Stimulated activated CD4-positive, alpha-beta T cell treated with anti-CD3 and anti-CD28 coated beads, Interleukin-12 subunit alpha, Interleukin-12 subunit beta, amount 100 ng/mL, for 4 hours (primary cell): ENCODE measurements at places on chromosomes 2 and 18.

- no peak for DNase-seq
Observed at GRCh38 chr2:194332799-194333490, 1324.1 kb upstream of the SLC39A10 start.

DNA sequence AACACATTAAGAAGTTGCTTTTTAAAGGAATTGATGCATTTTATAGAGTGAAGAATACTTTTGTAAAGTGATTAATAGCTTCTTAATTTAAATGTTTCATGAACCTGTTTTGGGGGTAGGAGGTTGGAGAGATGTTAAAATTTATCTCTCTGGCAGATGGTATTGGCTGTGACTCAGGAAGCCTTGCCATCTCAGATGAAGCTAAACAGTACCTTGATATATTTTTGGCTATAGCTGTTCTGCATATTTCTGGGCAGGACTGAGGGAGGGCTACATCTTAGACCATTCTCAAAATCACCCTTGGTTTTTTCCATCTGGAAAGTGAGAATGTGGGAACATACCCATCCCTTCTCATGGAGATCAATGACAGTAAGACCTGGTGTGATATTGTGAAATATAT is 13.4 kb downstream of the CAPN14 start:
- DNase-seq: no peak

GRCh38 chr2:86613515-86613914 is 10.2 kb downstream of the RNF103 start:
- no peak for DNase-seq

DNA sequence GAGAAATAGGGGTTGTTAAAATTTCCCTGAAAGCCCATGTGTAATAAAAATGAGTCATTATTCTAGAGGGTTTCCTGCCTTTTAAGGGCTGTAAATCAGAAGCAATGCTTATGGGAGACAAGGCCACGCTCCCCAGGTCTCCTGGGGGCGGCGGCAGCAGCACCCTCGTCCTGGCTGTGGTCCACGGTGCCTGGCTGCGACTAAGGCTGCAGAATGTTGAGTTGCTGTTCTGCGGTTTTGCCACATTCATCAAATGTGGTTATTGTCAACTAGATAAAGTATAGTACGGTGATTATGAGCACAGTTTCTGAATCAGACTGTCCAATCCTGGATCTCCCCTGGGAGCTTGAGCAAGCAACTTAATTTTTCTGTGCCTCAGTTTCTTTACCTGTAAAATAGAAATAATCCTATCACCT is 11.9 kb upstream of the AGFG1 start:
- peak; percentile 64 for DNase-seq

GRCh38 chr2:173021939-173022371 is 53.7 kb upstream of the MAP3K20 start:
- no peak for DNase-seq

DNA sequence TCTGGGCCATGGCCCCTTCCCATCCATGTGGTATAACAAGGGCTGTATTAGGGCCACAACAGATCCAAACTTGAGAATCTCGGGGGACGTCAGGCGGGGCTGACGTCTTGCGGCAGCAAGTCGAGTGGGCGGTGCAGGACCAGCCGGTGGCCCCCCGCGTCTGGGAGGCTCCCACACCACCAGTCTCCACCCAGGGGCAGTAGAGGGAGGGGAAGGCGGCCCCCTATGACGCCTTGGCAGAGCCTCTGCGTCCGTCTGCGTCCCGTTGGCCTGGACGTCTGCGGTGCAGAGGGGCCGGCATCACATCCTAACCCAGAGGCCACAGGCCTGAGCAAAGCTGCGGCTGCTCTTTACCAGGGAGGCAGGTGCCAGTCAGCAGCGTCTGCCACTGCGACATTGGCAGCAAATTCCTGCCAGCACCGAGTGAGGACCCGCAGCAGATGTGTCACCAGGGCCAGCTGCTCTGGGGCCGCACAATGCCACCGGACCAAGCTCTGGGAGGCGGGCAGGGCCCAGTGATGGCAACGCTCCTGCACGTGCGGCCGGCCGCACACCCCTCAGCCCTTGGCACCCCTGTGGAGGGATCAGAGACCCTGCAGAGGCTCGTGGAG is 73.8 kb downstream of the KCNG2 start:
- DNase-seq: no peak

DNA sequence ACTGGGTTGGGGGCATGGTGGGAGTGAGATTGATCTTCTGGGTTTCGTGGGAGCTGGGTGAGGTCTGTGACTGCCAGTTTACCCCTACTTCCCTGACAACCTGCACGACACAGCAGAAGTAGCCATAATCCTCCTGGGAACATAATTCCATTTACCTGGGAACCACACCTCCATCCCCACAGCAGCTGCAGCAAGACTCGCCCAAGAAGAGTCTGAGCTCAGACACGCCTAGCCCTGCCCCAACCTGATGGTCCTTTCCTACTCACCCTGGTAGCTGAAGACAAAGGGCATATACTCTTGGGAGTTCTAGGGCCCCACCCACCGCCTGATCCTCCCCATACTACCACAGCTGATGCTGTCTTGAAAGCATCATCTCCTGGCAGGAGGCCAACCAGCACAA is 43.8 kb downstream of the FLACC1 start:
- DNase-seq: no peak

DNA sequence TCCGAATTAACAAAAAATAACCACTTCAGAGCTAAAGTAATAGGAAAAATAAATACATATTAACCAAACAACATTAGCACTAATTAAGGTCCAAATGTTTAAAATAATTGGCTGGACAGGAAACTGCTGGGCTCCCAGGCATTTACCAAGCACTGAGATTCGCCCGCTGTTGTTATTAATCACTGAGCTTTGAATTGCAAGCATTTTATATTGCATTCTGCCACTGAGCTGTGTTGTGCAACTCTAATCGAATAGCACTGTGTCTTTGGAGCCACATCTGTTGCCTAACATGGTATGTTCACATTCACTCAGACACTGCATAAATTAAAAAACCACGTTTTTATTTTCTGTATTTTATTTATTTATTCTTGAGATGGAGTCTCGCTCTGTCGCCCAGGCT is 88.9 kb downstream of the SOWAHC start:
- DNase-seq: no peak

- no peak for DNase-seq
Observed at GRCh38 chr2:127105656-127106456, 1.1 kb downstream of the BIN1 start.

- no peak for DNase-seq
Observed at GRCh38 chr2:111031546-111032478, 88.9 kb upstream of the BCL2L11 start.

GRCh38 chr2:36526226-36526625 is 71.7 kb downstream of the FEZ2 start:
- no peak for DNase-seq

DNA sequence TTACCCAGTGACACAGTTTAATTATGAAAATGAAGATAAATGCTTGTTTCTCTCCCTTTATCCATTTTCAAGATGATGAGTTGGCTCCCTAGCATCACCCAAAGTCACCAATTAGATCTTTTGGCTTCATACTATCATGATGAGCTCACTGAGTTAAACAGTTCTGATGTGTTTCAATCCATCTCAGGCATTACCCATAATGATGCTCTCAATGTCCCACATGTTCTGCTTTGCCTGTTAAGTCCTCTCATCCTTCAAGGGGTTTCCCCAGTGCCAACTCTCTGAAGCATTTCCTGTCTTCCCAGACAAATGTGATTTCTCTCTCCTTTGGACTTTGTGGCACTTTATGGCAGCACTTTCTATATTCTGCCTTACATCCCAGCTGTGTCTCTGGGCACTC is 92.6 kb downstream of the EPB41L3 start:
- DNase-seq: no peak

- no peak for DNase-seq
Observed at GRCh38 chr2:238561230-238561629, 134.5 kb downstream of the ASB1 start.

GRCh38 chr2:112216167-112216566 is 38.7 kb downstream of the ZC3H8 start:
- DNase-seq: no peak

- no peak for DNase-seq
Observed at GRCh38 chr2:21363364-21363763, 239.6 kb downstream of the TDRD15 start.

GRCh38 chr18:42644729-42645131 is 470.8 kb downstream of the RIT2 start:
- no peak for DNase-seq

GRCh38 chr2:43685357-43685756 is 9.1 kb upstream of the C1GALT1C1L start:
- no peak for DNase-seq

GRCh38 chr2:235066490-235066889 is 114.7 kb downstream of the SH3BP4 start:
- no peak for DNase-seq

GRCh38 chr2:179612591-179613298 is 248.7 kb downstream of the ZNF385B start:
- DNase-seq: no peak

- no peak for DNase-seq
Observed at GRCh38 chr2:204180649-204181048, 244.1 kb downstream of the ICOS start.

GRCh38 chr2:14577843-14578242 is 54.7 kb upstream of the LRATD1 start:
- DNase-seq: no peak

DNA sequence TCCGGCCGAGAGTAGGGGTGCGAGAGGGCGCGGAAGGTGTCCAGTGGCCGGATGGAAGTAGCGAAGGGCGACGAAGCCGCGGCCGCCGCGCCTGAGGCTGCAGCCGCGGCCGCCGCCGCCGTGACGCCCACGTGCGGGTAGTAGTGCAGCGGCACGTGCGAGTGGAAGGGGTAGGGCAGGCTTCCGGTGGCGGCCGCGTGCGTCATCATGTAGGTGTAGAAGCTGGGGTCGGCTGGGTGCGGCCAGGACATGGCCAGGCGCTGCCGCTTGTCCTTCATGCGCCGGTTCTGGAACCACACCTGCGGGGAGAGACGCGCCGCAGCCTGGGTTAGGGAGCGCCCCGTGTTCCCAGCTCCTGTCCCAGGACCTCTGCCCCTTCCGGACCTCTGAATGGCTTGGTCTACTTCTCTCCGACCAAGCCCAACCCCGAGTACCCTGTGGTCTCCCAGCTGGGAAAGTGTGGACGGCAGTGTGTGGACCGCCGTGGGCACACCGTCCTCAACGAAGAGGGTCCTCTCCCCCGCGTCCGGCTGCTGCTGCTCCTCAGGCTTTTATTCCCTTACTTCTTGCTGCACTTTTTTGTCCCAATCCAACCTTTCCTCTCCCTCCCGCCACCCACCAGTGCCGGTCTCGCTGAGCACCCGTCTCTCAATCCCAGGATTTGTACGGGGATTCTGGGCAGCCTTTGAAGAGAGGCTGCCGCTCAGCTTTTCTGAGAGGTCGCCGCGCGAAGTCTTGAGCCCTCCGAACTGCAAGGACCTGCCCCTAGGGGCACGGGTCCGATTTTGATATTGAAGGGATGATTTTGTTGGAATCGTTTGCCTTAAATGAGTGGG is 3.0 kb downstream of the EVX2 start:
- DNase-seq: no peak
